ENCODE measurements at places on chromosomes 13 and 19. TPM values are rescaled to one million over a fixed set of nuclear protein-coding genes. Genes with fewer than 3 reads are reported as not detected.
A peak's percentile ranks its signal among the peaks of the same experiment; 100 is the strongest.

Gene PTGER1
- 2.2 TPM for total RNA-seq

Gene ZNF793
- total RNA-seq, result 10.1 TPM

Gene FXYD3
- total RNA-seq, result not detected

Gene CALR3
- not detected for total RNA-seq

Gene ZNF98
- not detected for total RNA-seq

Gene LRRC25
- total RNA-seq, result 0.15 TPM

DNA sequence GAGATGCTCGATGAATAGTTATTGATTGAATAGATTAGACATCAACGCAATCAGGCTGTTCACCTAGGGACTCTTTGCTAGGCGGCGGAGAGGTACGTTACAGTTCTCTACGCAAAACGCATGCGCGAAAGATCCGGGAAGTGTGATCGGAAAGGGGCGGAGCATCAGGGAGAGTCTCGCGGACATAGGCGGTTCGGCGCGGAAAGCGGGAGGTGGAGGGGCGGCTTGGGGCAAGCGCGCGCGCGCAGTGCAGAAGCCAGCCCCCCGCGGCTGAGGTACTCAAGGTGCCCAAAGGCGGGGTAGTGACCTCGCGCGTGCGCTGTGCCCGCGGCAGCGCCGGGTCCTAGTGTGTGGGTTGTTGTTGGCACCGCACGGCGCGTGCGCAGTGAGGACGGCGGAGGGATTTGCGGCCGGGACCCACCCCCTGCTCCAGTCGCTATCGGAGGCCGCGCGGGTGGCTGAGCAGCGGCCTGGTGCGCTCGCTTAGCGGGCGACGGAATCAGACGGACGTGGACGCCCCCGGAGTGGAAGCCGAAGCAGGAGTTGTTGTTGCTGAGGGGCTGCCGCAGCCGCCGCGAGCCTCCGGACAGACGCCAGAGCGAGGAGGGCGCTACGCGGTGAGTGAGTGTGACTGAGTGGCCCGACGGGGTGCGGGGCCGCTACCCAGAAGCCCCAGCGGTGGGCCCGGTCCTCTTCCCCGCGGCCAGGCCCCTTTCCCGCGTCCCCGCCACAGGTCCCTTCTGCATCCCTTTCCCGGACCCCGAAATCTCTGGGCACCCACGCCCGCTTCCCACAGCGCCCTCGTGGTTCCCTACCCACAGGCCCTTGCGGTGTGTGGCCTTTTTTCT lies at the start of gene SNRNP70:
TSS of gene SNRNP70 (plus strand) at position 432 of the 848 bp plus-strand sequence. CDS start 964 bp downstream, outside the sequence.
- peak; percentile 80 for DNase-seq

- DNase-seq, result peak; percentile 94
These were observed 195.6 kb downstream of the GGACT start for GRCh38 chr13:100392709-100393630.

GRCh38 chr19:13033244-13033643 lies 38.0 kb downstream of the NFIX start:
- no peak for DNase-seq

DNA sequence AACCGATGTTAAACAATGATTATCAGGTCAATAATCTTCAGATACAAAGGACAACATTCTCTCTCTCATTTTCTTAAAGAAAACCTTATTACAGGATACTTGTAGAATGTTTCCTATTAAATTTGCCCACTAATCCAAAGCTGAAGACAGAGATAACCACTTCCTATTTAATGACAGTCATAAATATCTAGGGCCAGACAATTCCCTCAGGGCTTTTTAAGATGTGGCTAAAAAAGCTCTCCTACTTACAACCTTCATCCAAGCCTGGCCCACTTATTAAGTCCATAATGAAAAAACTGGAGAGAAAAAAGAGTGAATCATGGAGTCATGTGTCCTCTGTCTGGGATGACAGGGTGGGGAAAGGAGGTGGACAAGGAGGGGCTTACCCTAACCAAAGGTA lies 235.9 kb downstream of the KLF12 start:
- DNase-seq, result no peak

- no peak for DNase-seq
These were observed 41.5 kb upstream of the C13orf46 start for GRCh38 chr13:114015111-114015968.

- no peak for DNase-seq
These were observed 2.8 kb downstream of the MAMSTR start for GRCh38 chr19:48716562-48717291.

GRCh38 chr19:14272623-14273022 lies 66.7 kb upstream of the ADGRL1 start:
- no peak for DNase-seq

- DNase-seq, result no peak
These were observed 12.4 kb upstream of the TPP2 start for GRCh38 chr13:102584434-102584833.

GRCh38 chr13:100106705-100107104 lies 17.8 kb downstream of the PCCA start:
- DNase-seq, result no peak

DNA sequence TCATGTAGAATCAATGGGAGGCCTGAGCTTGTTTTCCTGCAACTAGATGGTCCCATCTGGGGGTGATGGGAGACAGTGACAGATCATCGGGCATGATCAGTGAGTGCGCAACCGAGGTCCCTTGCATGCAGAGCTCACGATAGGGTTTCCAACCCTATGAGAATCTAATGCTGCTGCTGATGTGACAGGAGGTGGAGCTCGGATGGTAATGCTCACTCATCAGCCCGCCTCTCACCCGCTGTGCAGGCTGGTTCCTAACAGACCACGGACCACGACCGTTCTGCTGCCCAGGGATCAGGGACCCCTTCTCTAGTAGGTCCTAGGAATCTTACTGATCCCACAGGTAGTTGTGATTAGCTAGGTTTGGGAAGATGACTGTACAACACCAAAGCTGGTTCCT lies 23.5 kb upstream of the GARRE1 start:
- DNase-seq, result no peak

DNA sequence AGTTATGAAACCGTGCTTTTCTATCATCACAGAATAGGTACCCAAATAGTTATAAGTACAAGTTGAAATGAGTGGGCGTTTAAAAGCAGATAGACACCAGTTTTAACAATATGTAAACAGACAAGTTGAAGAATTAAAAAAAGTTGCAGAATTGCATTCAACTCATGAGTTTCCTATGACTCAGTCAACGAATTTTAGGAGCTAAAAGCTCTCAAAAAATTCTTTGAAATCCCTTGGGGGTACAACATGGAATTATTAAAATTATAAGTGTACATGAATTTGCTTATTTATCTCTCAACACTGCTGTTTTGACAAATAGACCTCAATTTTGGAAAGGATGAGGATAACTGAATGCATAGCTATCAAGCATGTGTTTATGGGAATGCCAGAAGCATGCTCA lies 693.4 kb downstream of the PCDH9 start:
- no peak for DNase-seq

DNA sequence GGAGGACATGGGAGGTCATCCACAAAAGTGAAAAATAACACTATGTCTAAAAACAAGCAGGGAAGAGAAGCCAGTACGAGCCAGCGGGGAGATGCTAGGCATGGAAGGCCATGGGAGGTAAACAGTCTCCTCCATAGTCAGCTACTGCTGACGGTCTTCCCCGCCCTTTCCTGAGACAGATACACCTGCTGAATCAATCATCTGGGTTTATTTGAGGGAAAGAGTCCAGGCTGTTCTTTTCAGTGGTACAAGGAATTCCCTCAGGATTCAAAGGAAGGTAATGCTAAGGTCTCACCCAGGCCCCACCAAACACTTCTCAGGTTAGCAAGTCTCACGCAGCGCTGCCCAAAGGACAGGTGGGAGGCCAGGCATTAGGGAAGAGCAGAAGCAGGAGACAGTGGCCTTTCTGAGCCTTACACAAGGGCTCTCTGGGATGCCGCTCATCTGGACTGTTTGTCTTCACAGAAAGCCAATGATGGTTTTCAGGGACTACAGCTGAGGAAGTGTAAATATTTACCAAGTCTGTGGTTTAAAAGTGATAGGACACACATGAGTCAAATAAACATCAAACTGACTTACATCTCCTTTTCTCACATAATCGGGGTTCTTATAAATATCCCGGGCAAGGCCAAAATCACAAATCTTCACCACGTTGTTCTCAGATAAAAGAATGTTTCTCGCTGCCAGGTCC lies 173.9 kb downstream of the FLT1 start:
- no peak for DNase-seq

DNA sequence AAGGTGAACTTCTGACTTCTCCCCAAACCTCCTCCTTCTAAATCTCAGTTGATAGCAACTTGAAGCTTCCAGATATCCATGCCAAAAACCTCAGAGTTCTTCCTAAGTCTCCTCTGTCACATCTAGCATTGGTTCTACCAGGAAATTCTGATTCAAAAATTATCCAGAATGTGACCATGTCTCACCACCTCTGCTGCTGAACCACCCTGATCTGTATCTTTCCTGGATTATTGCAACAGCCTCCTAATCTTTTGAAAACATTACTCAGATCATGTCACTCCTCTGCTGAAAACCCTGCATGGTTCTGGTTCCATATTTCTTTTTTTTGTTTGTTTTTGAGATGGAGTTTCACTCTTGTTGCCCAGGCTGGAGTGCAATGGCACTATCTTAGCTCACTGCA lies 78.7 kb upstream of the TNFSF11 start:
- DNase-seq, result no peak

- DNase-seq, result no peak
These were observed 84.0 kb upstream of the GSX1 start for GRCh38 chr13:27708325-27708724.

GRCh38 chr13:45630791-45631190 lies 15.3 kb upstream of the ERICH6B start:
- DNase-seq, result no peak
